ENCODE measurements at places on chromosomes 2 and 18.

DNA sequence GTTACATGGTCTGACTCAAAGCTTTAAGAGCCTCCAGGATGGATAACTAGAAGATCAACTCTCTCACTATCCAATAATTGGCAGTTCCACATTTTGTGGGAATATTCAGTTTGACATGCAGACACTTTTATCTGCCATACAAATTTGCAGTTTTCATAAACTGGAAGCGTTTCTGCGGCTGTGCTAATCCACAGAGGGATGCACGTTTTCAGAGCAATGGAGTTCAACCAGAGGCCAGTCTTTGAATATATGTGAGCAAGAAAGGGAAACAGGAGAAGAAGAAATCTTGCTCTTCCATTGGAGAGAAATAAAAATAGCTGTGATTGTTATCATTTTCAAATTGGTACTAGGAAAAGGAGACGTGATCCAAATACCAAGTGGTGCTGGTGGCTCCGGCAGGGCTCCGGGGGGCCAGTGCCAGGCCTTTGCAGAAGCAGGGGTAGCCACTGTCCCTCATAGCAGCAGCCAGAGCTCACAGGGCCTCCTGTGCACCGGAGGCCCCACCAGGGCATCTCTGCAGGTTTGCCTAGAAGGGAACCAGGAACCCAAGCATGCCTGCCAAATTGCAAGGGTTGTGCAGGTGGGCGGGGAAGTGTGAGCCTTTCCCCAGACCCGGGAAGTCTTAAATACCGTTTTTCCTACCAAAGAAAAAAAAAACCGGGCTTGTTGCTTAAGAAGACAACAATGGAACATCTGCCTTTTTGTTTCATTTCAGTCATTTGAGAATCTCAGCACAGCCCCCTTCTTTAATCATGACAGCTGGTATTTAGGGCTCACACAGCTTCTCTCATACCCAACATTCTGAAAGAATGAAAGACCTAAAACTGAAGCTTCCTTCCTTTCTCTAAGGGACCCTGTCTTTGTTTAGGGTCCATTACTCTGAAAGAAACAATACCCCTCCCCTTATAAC is 791.1 kb upstream of the SOX11 start:
- DNase-seq: no peak

DNA sequence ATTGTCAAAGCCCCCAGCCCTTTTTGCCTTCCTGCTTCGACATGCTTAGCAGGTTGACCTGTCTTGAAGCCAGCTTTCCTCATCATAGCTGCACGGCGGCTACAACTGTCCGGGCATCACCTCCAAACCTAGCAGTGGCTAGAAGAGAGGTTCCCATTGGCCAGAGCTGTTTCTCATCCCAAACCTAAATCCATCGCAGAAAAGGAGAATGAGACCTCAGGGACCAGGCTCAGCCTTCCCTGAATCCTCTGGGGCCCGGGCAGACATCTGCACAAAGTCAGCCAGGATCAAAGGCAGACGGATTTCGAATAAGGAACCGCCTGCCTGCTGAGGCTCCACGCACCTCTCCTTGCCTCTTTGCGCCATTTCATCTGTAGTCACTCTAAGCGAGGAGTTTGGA is 101.7 kb upstream of the SLC66A3 start:
- no peak for DNase-seq

DNA sequence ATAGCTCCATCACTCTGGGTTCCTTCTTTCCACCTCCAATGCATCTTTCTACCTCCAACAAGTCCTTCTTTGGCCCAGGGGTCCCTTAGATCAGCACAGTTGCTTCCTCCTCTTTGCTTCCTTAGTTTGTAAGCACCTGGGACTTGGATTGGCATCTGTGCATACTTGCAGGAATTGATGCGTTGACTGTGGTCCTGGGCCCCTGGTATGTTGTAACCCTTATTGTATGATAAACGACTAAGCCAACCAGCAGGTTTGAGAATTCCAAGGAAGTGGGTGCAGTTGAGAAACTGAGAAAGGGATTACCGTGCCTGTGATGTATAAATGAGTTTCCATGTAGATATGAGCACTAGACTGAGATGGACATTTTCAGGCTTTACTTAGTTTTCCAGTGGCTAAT is 55.9 kb downstream of the ARHGAP28 start:
- DNase-seq: no peak

DNA sequence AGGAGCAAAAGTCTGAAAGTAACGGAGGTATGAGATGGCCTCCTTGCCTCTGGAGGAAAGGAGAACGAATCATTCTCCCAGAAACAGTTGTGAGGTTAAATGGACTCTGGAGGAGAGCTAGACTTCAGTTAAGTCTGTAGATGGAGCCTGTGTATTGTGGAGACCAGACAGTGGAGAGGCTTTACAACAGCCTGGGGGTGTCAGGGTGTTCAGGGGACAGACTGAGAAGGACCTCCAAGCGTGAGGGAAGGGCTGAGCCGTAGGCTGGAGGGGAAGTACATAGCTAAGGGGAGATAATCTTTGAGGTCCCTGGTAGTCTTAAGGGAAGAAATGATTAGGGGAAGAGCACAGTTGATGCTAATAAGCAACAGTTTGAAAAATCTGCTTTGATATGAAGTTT is 76.6 kb downstream of the GALNT1 start:
- no peak for DNase-seq

DNA sequence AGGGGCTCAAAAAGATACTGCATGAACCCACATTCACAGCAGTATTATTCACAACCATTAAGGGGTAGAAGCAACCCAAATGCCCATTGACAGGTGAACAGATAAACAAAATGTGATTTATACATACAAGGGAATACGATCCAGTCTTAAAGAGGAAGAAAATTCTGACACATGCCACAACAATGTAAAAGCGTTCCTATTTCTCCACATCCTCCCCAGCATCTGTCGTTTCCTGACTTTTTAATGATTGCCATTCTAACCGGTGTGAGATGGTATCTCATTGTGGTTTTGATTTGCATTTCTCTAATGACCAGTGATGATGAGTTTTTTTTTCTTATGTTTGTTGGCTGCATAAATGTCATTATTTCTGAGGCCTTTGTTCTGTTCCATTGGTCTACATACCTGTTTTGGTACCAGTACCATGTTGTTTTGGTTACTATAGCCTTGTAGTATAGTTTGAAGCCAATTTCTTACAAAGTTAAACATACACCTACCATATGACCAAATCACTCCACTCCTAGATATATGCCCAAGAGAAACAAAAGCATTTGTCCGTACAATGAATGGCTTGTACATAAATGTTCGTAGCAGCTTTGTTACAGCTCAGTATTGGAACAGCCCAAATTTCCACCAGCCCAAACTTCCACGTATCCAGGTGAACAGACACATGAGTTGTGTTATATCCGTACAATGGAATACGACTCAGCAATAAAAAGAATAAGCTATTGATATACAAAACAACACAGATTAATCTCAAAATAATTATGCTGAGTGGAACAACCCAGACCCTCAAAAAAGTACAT is 85.1 kb downstream of the TMEM131 start:
- DNase-seq: no peak

DNA sequence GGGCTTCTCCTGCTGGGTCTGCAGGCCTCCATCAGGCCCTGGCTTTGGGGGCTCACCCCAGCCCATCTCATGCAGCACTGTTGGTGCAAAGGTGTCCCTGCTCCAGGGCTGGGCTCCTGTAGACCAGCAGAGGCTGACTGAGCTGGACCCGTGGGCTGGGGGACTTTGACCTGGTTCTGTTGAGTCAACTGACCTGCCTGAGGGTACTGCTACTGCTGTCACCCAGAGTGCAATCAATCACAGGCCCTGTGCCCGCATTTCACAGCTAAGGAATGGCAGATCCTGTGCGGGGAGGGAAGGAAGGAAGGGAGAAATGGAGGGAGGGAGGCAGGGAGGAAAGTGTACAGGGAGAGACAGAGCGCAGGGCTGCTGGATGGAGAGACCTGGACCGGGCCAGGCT is 136.8 kb downstream of the TPO start:
- no peak for DNase-seq

GRCh38 chr2:177682836-177683660 is 290.5 kb downstream of the AGPS start:
- no peak for DNase-seq

- DNase-seq: no peak
Observed at GRCh38 chr18:61535401-61535800, 202.2 kb downstream of the CDH20 start.

DNA sequence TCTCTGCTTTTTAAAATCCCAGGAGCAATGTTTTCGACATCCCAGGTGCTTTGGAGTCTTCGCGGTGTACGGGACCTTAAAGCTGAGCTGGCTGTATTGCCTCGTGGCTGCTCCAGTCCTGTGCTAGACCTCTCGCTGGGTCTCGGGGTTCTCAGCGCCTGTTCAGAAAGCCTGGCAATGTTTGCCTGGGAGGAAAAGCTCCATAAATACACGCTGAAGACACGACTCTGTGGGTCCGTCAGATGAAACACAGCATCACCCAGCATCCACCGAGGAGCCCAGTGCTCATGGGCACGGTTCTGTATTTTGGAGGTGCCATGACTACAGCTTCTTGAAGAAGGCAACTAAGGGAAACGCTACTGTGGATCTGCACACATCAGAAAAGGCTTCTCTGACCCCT is 21.6 kb downstream of the MBP start:
- DNase-seq: no peak

DNA sequence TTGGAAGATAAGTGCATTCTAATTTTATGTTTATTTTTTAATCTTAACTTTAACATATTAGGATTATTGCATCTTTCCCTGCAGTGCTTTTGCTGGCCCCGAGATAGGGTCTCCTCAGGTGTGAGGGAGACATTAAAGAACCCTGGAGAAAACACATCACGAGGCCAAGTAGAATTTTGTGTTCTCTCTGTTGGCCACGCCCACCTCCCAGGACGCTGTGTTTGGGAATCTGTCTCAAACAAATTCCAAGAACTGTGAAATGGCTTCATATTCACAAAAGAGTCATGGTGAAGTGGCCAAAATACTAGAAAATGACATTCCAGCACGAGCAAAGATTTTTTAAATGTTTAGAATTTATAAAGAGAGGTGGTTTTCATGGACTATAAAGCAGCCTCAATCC is 27.3 kb downstream of the RNF144A start:
- DNase-seq: no peak

DNA sequence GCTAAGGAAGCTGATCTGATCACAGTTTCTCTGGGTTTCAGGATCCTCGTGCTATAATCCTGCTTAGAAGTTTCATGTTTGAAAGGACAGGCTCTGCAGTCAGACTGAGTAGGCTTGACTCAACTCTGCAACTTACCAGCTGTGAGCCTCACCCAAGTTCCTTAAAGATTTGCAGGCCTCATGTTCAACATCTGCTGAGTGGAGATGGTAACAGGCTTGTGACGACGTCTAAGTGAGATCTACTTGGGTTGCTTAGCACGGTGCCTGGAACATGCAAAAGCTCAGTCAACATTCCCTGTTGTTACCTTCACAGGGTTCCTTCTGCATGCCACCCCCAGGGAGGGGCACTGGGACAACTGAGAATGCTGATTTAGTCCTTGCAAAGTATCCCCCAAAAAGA is 164.2 kb downstream of the C1D start:
- DNase-seq: no peak

- no peak for DNase-seq
Observed at GRCh38 chr2:139357972-139358371, 577.8 kb upstream of the NXPH2 start.

- DNase-seq: no peak
Observed at GRCh38 chr2:45721150-45721549, 69.7 kb downstream of the PRKCE start.

GRCh38 chr18:22539051-22539765 is 121.5 kb upstream of the CTAGE1 start:
- no peak for DNase-seq
